ENCODE measurements at places on chromosomes 5 and 9. TPM values are rescaled to one million over a fixed set of nuclear protein-coding genes. Genes with fewer than 3 reads are reported as not detected.
A peak's percentile ranks its signal among the peaks of the same experiment; 100 is the strongest.

The PCDHGA1 gene
- 0.54 TPM for polyA plus RNA-seq

The QRFP gene
- polyA plus RNA-seq, result 0.36 TPM

The FPGS gene
- 38.3 TPM for polyA plus RNA-seq

The TESK1 gene
- polyA plus RNA-seq, result 38.6 TPM

The SCGB3A2 gene
- not detected for polyA plus RNA-seq

DNA sequence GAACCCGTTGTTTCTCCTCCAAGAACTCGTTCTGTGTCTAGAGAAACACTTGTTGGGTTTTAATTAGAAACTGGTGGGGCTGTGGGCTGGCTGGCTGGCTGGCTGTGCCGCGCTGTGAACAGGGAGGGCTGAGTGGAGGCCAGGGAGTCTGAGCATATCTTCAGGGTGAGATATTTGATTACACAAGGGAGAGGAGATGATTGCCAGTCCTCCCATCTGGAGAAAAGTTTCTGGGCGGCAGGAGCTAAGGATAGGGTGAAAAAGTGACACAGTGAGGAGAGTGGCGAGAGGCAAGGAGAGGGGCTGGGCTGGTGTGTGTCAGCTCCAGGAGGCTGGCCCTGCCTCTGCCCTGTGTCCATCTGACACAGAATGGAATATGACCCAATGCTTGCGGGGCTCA is 63.0 kb downstream of the GDNF start:
- no peak for DNase-seq

DNA sequence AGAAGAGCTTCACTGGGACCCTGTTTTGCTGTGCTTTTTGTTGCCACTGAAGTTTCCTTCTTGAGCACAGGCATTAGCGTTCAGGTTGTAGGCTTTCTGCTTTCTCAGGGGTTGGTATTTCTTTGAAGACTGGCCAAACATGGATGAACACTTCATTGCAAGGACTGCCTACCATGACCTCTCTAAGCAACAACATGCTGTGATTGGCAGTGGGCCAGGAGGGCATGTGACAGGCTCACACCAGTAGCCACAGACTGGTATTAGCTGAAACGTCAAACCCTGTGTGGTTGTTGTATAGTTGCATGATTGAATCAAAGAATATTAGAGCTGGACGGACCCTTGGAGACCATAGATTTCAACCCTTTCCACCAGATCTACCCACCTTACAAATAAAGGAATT is 20.0 kb upstream of the MLANA start:
- DNase-seq, result no peak

GRCh38 chr9:81804306-81804705 is 115.0 kb upstream of the TLE1 start:
- no peak for DNase-seq

- no peak for DNase-seq
These were observed 91.3 kb upstream of the ADAMTS2 start for GRCh38 chr5:179436321-179437122.

DNA sequence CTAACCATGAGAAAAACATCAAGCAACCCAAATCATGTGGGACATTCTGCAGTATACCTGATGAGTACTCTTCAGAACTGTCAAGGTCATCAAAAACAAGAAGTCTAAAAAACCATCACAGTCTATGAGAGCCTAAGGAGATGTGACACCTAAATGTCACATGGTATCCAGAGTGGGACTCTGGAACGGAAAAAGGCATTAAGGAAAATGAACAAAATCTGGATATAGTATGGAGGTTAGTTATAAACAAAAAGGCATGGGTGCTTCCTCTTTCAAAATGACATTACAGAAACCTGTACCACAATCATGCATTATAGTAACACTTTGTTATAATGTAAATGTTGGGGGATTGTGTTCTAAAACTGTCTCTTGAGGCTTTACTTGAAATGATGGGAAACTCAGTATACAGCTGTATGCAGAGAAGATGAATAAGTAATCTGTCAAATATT is 47.4 kb downstream of the PRKACG start:
- DNase-seq, result no peak

GRCh38 chr9:134377976-134378375 is 51.7 kb downstream of the RXRA start:
- DNase-seq, result no peak

DNA sequence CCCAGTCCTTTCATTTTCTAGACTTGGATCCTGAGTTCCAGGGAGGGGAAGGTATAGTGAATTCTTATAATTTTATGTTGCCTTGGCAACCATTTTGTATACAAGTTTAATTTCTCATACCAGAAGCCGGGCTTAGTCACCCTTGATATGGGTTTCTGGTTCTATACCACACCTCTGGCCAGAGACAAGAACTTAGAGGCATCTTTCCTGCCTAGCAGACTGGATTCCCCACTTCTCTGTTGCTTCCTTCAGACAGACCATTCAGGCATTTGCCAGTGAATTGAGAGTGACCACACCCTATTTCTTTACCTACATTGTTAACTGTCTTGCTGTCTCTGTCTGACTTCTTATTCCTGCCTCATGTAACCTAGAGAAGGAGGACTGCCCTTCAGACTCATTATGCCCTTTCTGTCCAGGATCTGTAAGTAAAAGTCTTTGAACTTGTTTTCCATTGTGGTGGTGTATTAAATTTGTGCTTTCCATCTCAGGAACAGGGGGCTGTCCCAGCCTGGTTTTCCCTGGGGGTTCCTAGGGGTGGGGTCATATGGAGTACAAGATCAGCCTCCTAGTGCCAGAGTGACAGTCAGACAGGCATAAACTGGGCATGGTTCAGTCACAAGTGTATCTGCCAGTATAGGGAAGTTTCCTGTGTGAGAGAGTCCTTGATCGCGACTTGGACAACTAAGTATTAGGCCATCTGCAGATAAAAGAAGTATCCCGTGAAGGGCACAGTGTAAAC is 27.4 kb downstream of the TNFSF8 start:
- DNase-seq, result no peak

DNA sequence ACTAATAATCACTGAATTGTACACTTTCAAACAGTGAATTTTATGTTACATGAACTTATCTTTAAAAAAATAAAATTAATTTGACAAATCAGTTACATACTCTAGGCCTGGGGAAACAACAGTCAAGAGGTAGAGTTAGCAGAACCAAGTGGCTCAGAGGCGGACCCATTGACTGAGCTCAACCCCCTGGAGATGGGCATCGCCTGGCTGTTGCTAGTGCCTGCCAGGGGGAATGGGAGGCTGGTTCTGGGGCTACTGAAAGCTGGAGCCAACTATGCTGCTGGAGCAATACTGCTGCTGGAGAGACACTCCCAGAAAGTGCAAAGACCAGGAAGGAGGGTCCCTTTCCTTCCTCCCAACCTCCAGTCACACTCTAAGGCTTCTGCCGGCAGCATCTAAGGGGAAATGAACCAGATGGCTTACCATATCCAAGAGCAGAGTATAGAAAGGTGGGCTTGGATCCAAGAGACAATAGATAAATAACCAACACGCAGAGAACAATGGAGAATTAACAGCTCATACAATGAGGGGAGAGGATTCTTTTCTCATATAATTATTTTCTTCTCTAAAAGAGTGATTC is 40.3 kb upstream of the ANKRD55 start:
- no peak for DNase-seq

DNA sequence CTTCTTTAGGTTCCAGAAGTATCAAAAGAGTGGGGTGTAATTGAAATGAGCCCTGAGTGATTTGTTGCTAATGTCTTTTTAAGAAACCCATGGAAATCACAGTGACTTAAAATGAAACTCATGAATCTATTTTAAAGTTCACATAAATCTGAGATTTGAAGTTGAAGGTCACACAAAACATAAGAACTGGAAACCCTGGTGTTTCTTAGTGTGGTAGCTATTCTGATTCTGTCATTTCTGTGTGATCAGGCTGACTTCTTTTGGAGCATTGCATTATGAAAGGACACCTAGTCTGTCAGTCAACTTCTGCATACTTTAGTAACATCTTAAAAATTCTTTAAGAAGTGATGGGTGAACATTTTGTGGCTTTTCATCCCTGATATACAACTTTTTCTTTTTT is 448.8 kb downstream of the TLE4 start:
- no peak for DNase-seq

DNA sequence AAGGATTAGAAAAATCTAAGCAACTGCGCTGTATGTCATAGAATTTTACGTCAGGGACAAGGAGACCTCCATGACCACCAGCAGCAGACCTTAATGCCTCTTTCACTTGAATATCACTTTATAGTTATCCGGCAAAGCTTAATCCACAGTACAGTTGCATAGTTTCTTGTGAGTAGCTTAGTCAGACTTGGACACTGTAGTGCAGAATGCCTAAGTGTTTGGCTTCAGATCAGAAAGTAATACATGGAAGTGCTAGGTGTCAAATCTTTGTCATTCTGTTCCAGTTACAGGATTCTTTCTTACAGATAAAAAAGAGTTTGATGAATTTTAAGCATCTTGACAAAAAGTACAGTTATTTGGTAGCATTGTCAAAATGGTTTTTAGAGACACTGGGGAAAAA is 239.9 kb upstream of the PAPPA start:
- peak; percentile 14 for DNase-seq

- DNase-seq, result no peak
These were observed 61.5 kb downstream of the ZNF354C start for GRCh38 chr5:179121667-179122111.

GRCh38 chr5:58854441-58854840 is 271.6 kb downstream of the RAB3C start:
- DNase-seq, result no peak

GRCh38 chr9:122201641-122202040 is 27.1 kb downstream of the LHX6 start:
- no peak for DNase-seq

DNA sequence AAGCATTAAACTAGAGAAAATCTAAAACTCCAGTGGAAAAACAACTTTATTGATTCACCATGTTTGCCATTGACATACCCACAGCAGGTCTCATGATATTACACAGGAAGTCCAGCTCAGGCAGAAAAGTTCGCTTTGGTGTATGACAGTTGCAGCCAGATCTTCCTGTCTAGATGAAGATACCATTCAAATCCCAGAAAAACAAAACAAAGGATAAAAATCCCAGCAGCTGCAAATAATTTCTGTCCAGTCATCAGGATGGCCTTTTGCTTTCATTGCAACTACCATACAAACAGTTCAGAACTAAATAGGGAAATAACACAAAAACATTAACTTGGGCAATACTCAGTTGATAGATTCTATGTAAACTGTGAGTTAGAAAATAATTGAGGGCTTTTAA is 136.0 kb upstream of the NREP start:
- peak; percentile 18 for DNase-seq

- DNase-seq, result no peak
These were observed 25.9 kb downstream of the CDC42SE2 start for GRCh38 chr5:131289738-131290137.

- no peak for DNase-seq
These were observed 329.3 kb upstream of the BRINP1 start for GRCh38 chr9:119698535-119698934.

DNA sequence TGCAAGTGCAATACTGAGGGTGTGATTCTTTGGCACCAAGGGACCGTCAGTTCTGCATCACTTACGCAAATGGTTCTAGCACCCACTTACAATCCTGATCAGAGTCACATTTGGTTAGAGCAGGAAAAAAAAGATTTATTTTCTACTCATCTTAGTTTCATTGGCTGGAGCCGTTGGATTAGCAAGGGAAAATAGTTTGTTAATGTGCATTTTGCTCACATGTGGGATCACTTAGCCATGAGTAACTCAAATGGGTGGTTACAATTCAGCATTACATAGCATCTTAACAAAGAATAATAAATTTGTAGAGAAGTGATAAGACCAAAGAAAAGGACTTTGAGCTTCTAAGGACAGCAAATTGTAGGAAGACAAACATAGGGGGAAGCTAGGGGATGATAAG is 216.9 kb downstream of the AUH start:
- no peak for DNase-seq

DNA sequence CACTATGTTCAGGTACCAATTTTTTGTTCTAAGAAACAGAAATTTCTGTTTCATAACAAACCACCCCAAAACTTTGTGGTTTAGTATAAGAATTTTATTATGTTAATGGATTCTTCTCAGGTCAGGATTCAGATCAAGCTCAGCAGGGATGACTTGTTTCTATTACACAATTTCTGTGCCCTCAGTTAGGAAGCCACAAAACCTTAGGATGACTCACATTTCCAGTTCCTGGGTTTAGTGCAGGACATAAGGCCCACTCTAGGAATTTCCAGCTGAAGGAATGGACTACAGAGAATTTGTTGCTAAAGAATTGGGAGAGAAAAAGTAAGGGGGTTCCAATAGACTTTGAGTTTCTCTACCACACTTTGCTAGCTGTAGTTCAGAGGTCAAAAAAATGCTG is 629.3 kb downstream of the ANXA1 start:
- no peak for DNase-seq

DNA sequence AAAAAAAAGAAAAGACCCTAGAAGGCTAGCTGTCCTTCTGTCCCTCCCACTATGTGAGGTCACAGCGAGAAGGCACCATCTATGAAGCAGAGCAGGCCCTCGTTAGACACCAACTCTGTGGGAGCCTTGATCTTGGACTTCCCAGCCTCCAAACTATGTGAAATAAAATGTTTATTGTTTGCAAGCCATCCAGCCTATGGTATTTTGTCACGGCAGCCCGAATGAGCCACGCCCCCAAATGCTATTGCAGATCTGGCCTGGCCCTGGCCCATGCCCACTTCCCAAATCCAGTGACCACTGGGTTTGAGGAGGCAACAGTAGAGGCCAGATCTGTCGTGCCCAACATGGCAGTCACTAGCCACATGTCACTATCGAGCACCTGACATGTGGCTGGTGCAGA is 10.8 kb downstream of the STK10 start:
- no peak for DNase-seq

DNA sequence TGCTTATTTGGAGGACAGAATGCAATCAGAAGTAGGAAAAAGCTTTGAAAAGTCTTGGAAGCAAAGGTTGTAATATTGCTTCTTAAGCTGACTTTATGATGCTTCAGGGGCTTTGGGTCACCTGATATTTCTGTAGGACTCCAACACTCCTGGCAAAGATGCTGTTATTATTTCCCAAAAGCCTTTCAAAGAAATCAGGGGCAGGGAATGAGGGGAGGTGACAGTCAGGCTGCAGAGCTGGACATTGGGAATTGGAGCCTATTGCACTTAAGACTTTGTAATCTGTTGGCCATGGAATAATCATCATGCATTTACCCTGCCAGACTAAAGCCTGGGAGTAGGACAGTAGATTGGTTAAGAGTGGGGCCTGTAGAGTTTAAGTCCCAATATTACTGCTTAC is 168.3 kb upstream of the IL12B start:
- DNase-seq, result no peak

GRCh38 chr5:78129597-78129996 is 164.9 kb downstream of the AP3B1 start:
- DNase-seq, result no peak

- no peak for DNase-seq
These were observed 174.6 kb upstream of the ZNF608 start for GRCh38 chr5:124920909-124921666.

DNA sequence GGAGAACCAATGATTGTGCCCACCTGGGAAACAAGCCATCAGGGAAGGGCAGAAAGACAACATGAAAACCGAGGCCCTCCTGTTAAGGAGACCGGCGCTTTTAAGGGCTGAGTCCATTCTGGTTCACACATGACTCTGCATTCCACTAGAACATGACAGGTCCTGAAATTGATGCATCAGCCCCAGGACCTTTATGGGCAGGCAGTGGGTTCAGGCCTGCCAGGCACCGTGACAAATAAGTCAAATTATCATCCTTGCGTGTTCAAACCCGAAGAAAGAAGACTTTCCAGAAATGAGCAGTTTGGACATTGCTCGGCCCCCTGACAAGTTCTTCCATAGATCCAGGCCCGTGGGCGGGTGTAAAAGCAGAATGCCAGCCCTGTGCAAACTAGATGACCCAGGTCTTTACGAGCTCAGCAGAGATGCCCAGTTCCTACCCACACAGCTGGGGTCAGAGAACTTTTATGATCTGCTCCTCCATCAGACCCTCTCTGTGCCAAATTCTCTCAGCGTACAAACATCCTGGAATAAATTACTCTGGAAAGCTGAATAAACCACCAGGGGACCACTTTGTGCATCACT is 295.5 kb upstream of the WWC1 start:
- DNase-seq, result no peak
